ENCODE measurements at places on chromosomes 6 and 20.
A peak's percentile ranks its signal among the peaks of the same experiment; 100 is the strongest.

DNA sequence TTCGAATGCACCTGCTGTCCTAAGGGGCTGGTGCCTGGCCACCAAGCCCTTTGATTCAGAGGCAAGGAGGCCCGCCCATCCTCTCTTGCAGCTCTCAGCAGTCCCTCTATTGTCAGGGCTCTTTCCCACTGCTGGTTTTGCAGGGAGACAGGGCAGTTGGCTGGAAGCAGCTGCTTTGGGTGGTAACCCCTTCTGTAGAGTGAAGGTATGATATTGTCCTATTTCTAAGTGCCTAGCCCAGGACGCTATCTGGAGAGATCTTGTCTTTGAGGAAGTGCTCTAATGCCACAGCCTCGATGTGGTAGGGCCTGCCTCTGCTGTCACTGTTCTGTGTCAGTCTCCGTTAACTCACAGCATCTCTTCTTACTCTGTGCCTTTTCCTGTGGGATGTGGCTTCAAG, 5.6 kb downstream of the PLCG1 start:
- peak; percentile 60 for DNase-seq

GRCh38 chr6:112787371-112787770, 440.2 kb downstream of the RFPL4B start:
- DNase-seq, result no peak

DNA sequence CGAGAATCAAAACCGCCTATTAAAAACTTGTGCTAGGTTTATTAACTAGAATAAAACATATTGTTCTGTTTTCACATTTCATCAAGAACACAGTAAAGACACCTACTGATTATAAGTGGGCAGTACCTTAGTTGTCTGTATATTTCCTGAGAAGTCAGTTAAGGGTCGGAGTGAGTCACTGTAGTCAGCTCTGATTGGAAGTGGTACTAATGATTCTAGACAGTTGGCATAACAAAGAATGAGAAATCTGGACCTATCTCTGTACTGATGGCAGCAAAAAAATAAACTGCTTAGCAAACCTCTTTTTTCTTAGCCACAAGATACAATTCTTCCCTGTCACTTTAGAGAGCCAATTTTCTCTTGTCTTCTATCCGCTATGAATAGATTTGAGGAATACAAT, 387.3 kb upstream of the ADGRB3 start:
- no peak for DNase-seq

DNA sequence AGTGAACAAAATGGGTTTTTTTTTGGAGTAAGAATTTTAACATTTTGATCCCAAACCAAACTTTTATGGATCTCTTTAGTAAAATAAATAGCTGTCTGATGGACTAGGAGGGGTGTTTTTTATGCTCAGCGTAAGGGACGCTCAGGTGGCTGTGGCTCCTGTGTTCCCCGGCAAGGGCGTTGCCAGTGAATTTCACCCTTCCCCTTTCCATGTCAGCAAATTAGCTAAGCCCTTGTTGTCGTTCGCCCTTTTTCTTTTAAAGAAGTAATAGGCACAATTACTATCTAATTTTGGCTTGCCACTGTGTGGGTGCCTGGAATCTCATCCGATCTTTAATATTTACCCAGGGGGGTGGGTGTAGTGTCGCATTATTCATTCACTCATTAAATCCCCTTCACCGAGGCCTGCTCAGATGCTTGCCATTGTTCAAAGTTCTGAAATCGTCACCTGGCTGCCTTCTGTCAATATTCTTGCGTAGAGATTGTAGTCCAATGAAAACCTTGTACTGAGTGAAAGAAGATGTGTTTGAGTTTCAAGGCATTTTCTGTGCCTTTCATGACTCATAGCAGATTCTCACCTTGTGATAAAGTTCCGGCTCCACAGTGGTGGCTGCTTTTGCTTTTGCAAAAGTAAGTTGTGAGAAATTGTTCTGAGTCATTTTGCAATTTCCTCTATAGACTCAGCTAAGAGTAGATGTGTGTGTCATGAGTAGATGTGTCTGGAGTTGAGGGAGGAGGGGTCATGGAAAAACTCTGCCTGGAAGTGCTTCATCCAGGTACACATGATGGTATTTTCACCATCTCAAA, 40.0 kb upstream of the CLDN20 start:
- DNase-seq, result peak; percentile 79

- no peak for DNase-seq
Observed at GRCh38 chr6:22755605-22756004, 186.2 kb downstream of the HDGFL1 start.

GRCh38 chr6:169397684-169398083, 144.0 kb upstream of the THBS2 start:
- DNase-seq, result no peak

GRCh38 chr6:70124882-70125545, 177.9 kb downstream of the COL9A1 start:
- no peak for DNase-seq

DNA sequence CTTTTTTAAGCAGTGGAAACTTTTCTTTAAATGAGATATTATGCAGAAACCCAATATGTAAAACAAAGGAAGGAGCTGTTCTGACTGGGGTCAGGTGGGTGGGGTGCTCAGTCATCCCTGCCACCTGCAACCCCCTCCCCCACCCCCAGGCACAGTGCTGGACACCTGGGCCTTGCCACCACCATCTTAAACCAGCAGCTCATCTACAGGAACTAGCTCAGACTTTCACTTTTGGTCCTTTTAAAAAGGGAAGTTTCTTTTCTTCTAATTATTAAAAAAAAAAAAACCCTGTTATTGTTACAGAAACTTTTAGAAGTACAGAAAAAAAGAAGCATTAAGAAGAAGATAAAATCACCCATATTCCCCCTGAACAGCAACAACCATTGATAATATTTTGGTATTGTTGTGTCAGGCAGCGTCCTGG, 37.1 kb downstream of the PPP1R16B start:
- peak; percentile 87 for DNase-seq

DNA sequence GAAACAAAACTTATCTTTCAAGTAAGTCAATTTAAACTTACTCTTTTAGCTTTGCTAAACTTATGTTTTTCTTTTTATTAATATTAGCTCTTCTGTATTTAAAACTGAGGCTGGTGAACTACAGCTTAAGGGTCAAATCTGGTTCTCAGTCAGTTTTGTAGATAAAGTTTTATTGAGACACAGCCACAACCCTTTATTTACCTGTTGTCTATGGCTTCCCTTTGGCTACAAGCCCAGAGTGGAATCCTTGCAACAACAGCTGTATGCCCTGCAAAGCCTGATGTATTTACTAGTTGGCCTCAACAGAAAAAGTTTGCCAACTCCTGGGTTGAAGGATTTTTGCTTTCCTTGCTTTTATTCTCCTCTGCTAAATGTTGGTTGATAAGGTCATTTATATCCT, 491.4 kb upstream of the RNF217 start:
- DNase-seq, result no peak

GRCh38 chr20:44404204-44405181, 49.0 kb downstream of the HNF4A start:
- DNase-seq, result no peak

GRCh38 chr6:2843138-2843740, 1.6 kb upstream of the SERPINB1 start:
- no peak for DNase-seq
